ENCODE measurements at places on chromosomes 11 and 22.

- DNase-seq: no peak
These were observed 20.2 kb downstream of the MYBPC3 start for GRCh38 chr11:47332303-47332711.

DNA sequence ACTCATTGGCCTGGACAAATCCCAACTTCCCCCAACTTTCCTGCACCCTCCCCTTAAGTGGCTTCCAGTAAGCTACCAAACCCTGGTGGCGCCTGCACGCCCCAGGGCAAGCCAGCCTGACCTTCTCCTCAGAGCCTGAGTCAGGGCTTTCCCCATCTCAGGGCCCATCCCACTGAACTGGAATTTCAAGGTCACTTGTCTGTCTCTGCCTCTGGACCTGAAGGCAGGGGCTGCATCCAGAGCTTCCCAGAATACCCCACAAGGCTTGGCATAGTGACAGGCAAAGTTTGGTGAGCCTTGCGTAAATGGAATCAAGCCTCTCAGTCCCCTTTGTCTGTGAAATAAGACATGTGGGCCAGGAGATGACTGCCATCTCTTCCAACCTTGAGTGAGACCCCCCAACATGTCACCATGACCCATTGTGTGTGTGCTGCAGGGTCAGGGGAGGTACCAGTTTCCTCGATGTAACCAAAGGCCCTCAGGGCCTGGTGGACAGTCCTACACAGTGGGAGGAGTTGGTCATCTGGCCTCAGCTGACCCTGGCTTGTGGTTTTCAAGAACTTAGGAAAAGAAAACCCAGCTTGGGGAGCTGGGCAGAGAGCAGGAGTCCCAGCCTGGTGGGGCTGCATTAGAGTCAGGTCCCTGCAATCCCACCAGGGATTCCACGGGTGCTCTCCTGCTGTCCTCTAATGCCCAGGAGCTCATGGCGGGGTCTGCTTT, 8.9 kb downstream of the ALX4 start:
- no peak for DNase-seq

- DNase-seq: peak; percentile 49
These were observed 1.0 kb downstream of the SUN2 start for GRCh38 chr22:38754751-38755154.

DNA sequence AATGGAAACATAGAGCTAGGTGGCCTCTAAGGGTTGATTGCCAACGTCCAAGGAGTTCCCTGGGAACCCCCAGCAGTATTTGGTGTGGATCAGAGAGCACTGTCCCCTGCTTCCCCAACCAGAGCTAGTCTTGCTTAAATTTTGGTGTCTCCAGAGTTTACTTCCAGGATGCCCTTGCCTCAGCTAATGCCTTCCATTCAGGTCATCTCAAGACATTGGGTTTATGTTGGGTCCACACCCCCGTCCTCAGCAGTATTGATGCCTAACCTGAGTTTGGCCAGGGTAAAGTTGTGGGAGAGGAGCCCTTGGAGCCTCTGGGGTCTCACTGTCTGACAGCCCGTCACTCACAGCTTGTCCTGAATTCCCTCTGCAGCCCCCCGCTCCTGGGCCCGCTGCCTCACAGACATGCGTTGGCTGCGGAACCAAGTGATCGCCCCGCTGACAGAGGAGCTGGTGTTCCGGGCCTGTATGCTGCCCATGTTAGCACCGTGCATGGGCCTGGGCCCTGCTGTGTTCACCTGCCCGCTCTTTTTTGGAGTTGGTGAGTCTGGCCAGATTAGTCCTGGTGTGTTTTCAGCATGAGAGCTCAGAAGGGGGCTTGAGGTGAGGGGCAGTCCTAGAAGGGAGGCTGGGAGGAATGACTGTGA, 1.4 kb downstream of the RCE1 start:
- DNase-seq: no peak

- no peak for DNase-seq
These were observed 356.3 kb upstream of the ISX start for GRCh38 chr22:34709641-34710040.

DNA sequence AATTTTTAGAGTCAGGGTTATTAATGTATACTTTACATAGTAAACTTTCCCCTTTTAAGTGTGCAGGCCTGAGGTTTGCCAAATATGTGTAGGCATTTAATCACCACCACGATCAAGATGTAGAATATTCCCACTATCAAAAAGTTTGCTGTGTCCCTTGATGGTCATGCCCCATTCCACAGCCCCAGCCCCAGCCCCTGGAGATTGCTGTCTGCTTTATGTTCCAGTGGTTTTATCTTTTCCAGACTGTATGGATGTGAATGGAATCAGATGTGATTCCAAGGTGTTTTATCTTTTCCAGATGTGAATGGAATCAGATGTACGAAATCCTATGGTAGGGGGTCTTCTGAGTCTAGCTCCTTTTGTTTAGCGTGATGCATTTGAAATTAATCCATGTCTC, 93.1 kb upstream of the B3GAT1 start:
- no peak for DNase-seq

- no peak for DNase-seq
These were observed 215.1 kb upstream of the BLID start for GRCh38 chr11:122331079-122331478.

GRCh38 chr22:45689211-45689610, 17.6 kb downstream of the ATXN10 start:
- no peak for DNase-seq

DNA sequence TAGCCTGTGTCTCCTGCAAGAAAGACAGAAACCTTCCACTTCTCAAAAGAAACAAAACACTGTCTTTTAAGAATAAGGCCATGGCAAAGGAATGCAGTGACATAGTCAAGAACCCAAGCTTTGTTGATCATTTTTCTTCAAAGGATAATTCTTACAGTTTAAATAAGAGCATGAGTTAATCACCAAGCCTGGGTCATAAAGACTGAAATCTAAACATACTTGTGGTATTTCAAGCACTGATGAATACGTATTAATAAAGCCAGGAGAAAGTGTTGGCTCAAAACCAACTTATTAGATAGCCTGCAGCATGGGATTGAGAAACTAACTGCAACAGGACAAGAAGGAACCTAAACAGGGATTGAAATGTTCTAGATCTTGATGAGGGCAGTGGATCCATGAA, 143.3 kb upstream of the MTNR1B start:
- DNase-seq: no peak

DNA sequence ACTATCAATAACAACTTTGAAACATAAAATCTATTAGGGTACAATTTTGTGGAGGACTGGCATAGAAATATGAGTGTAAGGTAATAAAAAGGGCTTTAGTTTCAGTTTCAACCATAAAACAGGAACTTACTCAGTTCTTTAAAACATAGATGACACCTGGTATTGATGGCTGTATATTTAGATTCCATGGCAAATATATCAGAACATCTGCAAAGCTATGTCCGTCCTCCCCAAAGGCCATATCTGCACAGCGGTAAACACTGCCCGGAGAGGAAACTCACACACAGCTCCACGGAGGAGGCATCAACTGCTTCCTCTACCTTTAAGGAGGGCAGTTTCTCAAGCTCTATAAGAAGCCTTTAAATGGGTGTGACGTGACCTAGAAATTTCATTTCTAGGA, 993.3 kb downstream of the BRD1 start:
- peak; percentile 88 for DNase-seq

- no peak for DNase-seq
These were observed 193.1 kb downstream of the IGLL1 start for GRCh38 chr22:23386822-23387580.

GRCh38 chr11:19939415-19939929, 220.8 kb downstream of the DBX1 start:
- DNase-seq: no peak

DNA sequence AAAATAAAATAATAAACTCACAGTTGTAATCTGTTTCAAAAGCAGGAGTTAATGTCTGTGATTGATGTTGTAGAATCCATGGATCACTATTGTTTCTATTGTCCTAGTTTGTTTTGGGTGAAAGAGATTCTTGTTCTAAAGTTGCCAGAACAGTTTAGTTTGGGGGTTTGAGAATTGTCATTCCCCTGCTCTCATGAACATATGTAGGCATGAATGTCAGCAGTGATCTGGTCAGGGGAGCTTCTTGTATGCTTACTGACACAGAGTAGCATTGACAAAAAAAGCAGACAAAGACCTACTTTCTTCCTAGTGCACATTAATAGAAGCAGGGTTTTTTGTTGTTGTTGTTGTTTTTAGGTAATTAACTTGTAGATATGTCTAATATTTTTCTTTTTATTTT, 38.6 kb downstream of the ARHGAP1 start:
- DNase-seq: no peak

GRCh38 chr11:127017482-127017881, 16.9 kb upstream of the KIRREL3 start:
- no peak for DNase-seq

- DNase-seq: no peak
These were observed 180.8 kb downstream of the DBX1 start for GRCh38 chr11:19979519-19979845.

GRCh38 chr11:126357969-126358762, 2.7 kb downstream of the ST3GAL4 start:
- DNase-seq: no peak

DNA sequence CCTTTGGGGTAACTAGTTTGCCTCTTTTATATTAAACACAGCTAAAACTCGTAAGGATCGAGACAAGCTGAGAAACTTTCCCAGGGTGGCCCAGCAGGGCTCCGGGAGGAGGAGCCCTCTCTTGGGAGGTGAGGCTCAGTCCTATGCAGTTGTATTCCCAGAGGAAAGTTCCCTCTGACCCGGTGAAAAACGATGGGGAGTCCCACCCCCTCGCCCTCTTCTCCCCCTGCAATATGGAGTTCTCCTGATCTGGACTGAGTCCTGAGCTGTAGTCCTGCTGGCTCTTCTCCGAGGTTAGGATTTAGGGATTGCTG, 1.3 kb downstream of the NTM start:
- DNase-seq: no peak

DNA sequence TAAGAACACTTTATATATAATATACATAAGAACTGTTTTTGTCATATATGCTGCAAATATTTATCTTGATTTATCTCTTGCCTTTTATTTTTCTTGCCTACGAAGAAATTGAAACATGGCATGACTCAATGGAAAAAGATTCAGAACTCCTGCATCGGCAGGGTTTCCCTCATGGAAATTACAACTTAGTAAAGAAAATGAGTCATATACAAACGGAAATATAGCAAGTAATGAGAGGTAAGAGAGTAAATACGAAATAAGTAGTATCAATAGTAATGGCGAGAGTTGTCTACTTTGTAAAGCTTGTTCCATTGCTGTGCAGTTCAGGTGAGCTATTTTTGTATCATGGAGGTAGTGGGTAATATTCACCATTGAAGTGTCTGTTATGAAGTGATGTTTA, 350.4 kb downstream of the DDX10 start:
- DNase-seq: no peak

DNA sequence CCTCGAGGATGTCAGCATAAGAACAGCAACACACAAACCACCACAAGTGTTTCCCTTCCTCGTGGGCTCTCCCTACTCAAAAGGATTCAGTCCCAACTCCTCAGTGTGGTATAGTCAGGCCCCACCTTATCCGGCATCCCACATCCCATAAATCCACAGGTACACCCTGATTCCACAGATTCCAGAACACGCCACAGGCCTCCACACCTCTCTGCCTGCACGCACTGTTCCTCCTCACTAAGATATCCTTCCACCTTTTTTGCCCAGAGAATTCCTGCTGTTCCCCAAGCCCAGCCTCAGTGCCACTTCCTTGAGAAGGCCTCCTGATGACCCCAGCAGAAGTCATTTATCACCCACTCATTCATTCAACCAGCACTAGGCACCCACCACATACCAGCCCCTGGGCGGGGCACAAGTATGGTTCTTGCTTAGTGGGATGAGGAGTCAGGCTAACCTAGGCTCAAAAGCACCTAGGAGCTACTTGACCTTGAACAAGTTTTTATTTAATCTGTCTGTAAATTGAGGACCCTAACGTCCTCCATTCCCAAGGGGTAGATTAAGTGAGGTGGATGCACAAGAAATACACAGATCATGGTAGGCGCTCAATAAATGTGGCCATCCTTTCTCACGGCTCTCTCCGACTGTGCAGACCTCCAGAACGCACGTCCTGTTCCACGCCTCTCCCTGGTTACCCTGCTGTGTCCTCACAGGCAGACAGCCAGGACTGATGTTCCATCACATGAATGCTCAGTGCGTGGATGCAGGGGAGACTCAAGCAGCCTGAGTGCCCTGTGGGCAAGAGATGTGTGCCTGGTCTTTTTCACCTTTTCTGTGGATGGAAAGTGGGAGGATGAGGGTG, 2.1 kb upstream of the KCNJ4 start:
- DNase-seq: no peak

GRCh38 chr11:74288911-74289310, 22.5 kb downstream of the P4HA3 start:
- no peak for DNase-seq

DNA sequence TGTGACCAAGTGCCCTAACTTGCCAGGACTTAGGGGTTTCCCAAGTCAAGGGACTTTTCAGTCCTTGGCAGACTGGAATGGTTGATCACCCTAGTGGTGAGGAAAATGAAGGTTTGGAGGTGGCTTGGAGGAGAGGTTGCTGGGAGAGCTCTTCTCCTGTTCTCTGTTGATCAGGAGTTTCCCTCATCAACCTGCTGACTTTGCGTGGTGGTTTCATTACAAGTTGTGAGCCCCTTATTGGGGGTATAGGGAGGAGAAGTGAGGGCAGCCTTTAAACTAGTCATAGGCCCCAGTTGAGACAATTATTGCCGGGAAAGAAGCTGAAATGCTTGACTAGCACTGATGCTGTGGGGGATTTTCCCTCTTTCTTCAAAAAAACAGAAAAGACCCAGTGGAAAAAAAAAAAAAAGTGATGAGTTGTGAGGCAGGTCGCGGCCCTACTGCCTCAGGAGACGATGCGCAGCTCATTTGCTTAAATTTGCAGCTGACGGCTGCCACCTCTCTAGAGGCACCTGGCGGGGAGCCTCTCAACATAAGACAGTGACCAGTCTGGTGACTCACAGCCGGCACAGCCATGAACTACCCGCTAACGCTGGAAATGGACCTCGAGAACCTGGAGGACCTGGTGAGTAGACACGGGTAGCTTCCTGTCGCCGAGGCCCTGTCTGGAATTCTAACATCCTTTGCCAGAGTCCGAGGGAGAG, at the start of gene CXCR5:
Gene CXCR5, plus strand, starts transcription at position 525 of the 704 bp plus-strand sequence. Its CDS starts 50 bp downstream, at position 575.
- peak; percentile 88 for DNase-seq
